Stimulated activated CD4-positive, alpha-beta T cell treated with anti-CD3 and anti-CD28 coated beads, Interleukin-15, amount 100 ng/mL, for 48 hours (primary cell): ENCODE measurements at places on chromosomes 12 and 14.
A peak's percentile ranks its signal among the peaks of the same experiment; 100 is the strongest.

DNA sequence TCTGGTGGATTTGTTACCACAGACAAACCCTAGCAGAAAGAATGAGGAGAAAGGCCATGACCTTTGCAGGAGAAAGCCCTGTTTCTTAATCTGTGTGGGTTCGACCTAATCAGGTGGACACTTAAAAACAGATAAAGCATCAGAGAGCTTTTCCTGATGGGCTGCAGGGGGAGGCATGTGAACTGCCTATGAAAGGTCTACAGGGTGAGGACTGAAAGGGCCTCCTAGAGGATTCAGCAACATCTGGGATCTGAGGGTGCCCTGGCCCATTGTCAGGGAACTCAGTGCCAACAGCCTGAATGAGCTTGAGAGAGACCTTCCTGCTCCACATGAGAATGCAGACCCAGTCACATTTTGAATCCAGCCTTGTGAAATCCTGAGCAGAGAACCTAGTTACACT is 178.8 kb upstream of the DDHD1 start:
- no peak for DNase-seq

GRCh38 chr12:117857632-117858612 is 110.9 kb downstream of the KSR2 start:
- peak; percentile 67 for DNase-seq

DNA sequence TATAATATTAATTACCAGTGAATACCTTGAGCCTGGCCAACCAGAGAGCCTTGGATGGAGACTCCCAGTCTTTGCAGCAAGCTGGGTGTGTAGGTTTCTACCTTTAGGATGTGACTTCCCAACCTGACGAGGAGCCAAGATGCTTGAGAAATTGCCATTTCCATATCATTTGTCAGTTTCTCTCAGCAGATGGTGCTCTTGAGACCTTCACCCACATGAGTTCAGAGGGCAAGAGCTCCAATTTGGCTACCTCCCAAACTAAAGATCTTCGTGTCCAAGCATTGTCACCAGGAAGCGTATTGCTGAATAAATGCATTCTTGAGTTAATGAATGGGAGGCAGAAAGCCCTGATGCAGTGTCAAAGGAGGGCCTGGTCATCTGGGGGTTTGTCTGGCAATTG is 106.4 kb upstream of the TBX5 start:
- no peak for DNase-seq

- DNase-seq, result peak; percentile 19
Observed at GRCh38 chr14:49173765-49174373, 412.3 kb downstream of the RPS29 start.

GRCh38 chr14:93331728-93332396 is 974 bp downstream of the BTBD7 start:
- no peak for DNase-seq
